ENCODE measurements at places on chromosomes 13 and 19.

DNA sequence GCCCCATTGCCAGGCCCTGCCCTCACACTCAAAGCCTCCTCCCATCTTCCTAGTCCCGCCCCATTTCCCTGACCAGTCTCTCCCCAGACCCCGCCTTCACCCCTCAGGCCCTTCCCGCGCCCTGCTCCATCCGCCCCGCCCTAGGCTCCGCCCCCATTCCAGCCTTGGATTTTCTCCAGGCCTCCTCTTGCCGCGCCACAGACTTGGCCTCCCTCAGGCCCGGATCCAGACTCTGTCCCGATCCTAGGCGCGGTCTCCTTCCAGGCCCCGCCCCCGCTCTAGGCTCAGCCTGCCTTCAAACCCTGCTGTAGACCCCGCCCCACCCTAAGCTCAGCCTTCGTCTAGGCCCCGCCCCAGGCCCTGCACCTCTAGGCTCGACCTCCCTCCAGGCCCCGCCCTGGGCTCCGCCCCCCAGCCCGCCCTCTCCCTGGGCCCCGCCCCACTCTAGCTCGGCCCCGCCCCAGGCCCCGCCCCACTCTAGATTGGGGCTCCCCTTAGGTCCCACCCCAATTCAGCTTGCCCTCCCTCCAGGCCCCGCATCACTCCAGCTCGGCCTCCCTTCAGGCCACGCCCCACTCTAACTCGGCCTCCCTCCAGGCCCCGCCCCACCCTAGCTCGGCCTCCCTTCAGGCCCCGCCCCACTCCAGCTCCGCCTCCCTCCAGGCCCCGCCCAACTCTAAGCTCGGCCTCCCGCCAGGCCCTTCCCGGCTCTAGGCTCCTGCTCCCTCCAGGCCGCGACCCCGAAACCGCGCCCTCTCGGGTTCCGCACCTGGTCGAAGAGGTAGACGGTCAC, 18.5 kb downstream of the LMTK3 start:
- DNase-seq, result peak; percentile 96

DNA sequence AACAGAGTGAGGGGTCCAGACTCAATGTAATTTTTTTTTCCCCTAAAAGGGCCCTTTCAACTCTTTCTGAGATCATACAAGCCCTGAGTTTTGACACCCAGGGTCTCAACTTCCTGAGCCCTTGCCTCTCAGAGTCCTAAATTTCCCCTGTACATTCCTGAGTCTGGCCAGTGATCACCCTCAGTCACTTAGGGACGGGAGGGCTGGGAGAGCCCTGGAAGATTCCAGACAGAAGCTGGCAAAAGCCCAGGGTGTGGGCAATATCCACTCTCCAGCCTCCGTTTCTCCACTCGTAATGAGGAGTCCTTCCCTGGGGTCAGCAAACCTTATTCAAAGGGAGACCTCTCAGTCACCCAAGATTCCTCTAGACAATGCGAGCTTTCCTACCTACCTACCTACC, 1.6 kb downstream of the PPP1R13L start:
- DNase-seq, result no peak

DNA sequence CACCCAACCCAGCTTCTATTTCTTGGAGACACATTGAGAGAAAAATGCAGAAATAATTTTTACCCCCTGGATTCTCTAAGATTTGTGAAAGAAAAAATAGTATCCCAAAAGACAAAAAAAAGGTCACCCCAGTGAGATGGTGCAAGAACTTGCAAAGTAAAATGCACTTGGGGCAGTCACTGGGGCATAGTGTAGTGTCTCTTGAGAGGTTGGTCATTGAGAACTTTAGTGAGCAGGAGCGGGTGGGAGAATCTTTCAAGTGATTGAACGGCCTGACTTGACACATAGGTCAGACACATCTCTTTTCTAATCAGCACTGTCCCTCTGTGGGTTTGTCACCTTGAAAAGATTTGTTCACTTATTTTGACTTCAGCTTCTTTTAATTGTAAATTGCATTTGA, 2.4 kb downstream of the ZNF85 start:
- DNase-seq, result no peak

DNA sequence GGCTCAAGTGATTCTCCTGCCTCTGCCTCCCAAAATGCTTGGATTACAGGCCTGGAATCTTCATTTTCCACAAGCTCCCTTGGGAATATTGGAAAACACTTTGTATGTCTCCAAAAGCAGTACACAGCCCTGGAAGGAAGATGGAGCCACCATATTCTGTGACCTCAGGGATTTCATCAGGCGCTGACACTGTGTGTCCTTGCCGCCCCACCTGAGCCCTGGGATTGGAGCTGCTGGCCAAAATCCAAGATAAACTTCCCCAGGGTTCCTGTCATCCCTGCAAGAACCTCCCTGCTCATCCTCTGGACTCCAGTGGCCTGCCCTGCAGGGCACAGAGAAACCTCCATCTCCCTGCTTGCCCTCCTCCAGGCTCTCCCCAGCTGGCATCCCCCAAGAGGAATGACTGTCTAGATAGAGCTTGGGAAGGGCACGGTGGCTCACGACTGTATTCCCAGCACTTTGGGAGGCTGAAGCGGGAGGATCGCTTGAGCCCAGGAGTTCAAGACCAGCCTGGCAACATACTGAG, 1.3 kb upstream of the GNG7 start:
- no peak for DNase-seq

- DNase-seq, result no peak
These were observed 690 bp upstream of the SGTA start for GRCh38 chr19:2783781-2784145.

DNA sequence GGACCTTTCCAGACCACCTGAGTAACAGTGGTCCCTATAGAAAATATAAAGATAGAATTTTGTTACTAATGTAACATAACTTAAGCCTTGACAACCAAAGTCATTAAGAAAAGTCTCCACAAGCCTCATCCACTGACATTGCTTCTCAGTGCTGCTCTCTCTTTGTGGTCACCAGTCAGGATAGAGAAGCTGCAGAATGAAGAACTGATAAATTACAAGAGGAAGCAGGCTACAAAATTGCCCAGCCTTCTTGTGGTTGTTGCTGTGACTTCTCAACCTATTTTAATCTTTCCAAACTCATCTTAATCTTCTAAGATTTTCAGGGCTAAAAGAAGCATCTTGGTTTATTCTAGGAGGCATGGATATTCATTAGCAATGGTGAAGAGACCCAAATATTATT, 343.8 kb downstream of the MZT1 start:
- DNase-seq, result no peak

DNA sequence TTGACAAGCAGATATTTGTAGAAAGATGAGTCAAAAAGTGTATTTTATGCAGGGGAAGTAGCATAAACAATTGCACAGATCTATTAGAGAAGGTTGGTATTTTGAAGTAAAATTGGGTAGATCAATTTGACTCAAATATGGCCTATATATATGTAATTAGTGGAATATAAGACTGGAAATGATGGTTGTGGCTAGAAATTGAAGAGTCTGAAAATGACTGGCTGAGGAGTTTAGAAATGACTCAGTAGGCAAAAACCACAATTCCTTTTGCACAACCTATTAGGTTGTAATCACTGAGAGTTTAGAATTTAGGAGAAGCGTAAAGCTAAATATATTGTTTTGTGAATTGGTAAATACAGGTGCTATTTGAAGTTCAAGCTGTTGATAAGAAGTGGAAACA, 622.6 kb upstream of the PCDH20 start:
- no peak for DNase-seq

Measured in HFFc6 (cell line).